ENCODE measurements at places on chromosomes 1 and 21.

GRCh38 chr1:116763116-116763786 lies 9.0 kb downstream of the CD2 start:
- no peak for DNase-seq

DNA sequence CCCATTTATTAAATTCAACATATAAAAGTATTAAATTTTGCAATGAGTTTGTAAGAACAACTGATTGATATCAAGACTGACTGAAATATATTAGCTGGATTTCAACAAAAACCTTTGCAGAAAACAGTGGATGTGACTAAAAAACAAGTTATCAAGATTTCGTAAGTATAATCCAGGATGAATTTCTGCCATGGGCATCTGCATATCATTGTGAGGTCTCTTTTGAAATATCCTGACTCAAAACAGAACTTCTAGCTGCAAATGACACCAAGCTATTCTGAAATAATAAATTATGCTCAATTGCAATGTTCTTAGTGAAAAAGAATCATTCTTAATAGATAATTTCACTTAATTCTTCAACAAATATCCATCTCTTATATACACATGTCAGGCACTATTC lies 52.6 kb downstream of the CD34 start:
- no peak for DNase-seq

- no peak for DNase-seq
Measured at GRCh38 chr1:167276969-167277368, 56.3 kb downstream of the POU2F1 start.

GRCh38 chr1:107389410-107390396 lies 248.9 kb downstream of the NTNG1 start:
- no peak for DNase-seq

GRCh38 chr1:91833946-91834345 lies 52.0 kb downstream of the TGFBR3 start:
- no peak for DNase-seq

DNA sequence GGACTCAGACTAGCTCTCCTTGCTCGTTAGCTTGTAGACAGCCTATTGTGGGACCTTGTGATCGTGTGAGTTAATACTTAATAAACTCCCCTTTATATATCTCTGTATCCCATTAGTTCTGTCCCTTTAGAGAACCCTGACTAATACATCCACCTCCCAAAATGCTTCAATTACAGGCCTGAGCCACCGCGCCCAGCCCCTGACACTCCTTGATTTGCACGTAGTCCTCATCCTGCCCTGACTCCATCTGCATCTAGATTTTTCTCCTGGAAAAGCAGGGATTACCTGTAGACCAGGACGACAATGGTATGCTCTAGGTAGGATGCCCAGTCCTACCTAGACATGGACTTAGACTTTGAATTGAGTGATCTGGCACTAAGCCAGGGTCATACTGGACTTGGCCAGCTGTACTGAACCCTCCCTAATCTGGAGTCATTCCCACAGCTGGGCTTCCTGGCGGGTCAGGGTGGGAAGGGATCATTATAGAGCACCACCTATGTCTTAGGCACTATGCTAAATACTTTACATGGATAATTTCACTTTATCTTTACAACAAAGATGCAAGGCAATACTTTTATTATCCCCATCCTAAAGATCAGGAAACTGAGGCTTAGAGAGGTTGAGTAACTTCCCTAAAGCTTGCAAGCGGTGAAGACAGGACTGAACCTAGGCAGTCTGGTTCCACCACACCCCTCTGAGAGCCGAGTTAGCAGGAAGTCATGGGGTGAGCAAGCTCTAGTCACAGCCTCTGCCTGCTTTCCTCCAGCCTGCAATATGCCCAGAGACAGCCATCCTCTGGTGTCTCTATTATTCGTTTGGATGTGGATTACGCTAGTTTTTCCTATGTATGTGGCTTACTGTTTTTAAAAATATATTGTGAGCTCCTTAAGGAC lies 89.4 kb downstream of the DTL start:
- DNase-seq = no peak

- DNase-seq = no peak
Measured at GRCh38 chr1:159856576-159856975, 5.9 kb downstream of the VSIG8 start.

DNA sequence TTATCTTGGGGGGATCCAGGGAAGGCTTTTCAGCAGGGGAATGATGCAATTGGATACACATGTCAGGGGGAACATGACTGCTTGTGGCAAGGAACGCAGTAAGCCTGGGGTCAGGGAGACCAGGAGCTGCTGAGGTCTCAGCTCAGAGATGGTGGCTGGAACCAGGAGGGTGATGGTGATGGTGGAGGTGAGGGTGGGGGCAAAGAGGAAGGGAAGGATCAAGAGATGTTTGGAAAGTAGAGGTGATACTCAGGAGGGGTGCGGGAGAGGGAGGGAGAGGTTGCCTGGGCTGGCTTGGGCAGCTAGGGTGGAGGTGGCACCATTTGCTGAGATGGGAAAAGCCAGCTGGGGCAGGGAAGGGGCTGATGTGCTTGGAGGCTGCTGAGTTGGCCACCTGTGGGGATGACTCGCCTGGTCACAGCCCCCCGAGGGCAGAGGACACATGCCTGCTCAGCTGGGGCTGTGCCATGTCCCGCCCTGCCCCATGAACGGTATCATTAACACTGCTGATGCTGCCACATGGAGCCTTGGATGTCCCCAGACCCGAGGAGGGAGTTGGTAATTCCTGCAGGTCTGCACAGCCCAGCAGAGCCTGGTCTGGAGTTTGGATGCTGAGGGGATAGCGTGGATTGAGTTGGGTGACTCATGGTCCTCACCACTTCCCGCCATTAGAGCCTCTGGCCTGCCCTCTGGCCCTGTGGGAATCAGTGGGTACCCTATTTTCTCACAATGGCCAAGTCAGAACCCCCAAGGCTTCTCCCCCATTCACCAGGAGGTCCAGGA lies 6.3 kb upstream of the PADI1 start:
- DNase-seq = no peak

GRCh38 chr1:35931446-35932157 lies 697 bp downstream of the AGO3 start:
- no peak for DNase-seq
